ENCODE measurements at places on chromosomes 7 and 10. TPM values are rescaled to one million over a fixed set of nuclear protein-coding genes. Genes with fewer than 3 reads are reported as not detected.

Gene TMEM248
- 96.8 TPM for total RNA-seq

Gene FBXL13
- total RNA-seq, result 0.49 TPM

Gene NRAP
- not detected for total RNA-seq

Gene MYOZ1
- total RNA-seq, result not detected

Gene GIMAP1
- total RNA-seq, result 93.7 TPM

Gene AGR3
- not detected for total RNA-seq

Gene RAMP3
- not detected for total RNA-seq

Gene BEND7
- not detected for total RNA-seq

Gene NXPH1
- not detected for total RNA-seq

Gene CPA4
- not detected for total RNA-seq

Gene IPMK
- 6.1 TPM for total RNA-seq

Gene IRF5
- 7.2 TPM for total RNA-seq

Gene IFT22
- total RNA-seq, result 2.6 TPM

Gene FRA10AC1
- total RNA-seq, result 32.5 TPM

Gene FAM170B
- not detected for total RNA-seq

Gene UCMA
- total RNA-seq, result not detected

Gene LRRN3
- 41.5 TPM for total RNA-seq

Gene HOXA2
- not detected for total RNA-seq

Gene AKR1C8
- total RNA-seq, result 8.5 TPM

Gene ACSM6
- total RNA-seq, result not detected

Gene ZEB1
- 68.7 TPM for total RNA-seq

Gene WEE2
- not detected for total RNA-seq

Gene GDF2
- total RNA-seq, result not detected

Gene NANOS1
- 0.64 TPM for total RNA-seq

Gene TAX1BP1
- total RNA-seq, result 111 TPM

Gene POT1
- 23.5 TPM for total RNA-seq

Gene METTL2B
- 32.8 TPM for total RNA-seq

Gene HKDC1
- total RNA-seq, result 3.5 TPM

Gene DYDC2
- not detected for total RNA-seq

Gene MRC1
- total RNA-seq, result 2.3 TPM

Gene SPACDR
- total RNA-seq, result 4.6 TPM

Gene EFCAB10
- total RNA-seq, result not detected

Gene SCART1
- 11.2 TPM for total RNA-seq

Gene FKBP9
- total RNA-seq, result not detected

Gene SLC39A12
- not detected for total RNA-seq

Gene SYT15
- total RNA-seq, result 0.99 TPM

Gene ABCA13
- not detected for total RNA-seq

Gene CTTNBP2
- total RNA-seq, result not detected

Gene TMEM139
- total RNA-seq, result 1.8 TPM

Gene IFIT2
- 10.4 TPM for total RNA-seq

Gene MLXIPL
- total RNA-seq, result not detected

Gene LRRC4
- not detected for total RNA-seq

Gene ICA1
- 1.2 TPM for total RNA-seq

Gene HOXA7
- total RNA-seq, result not detected

Gene NUTM2E
- total RNA-seq, result 0.53 TPM

Gene ELMO1
- total RNA-seq, result 131 TPM

Gene MBL2
- not detected for total RNA-seq

Gene RNF32
- total RNA-seq, result 1.3 TPM

Gene ADRA2A
- not detected for total RNA-seq

Gene TUBAL3
- not detected for total RNA-seq

Gene WAC
- total RNA-seq, result 170 TPM

Data from CD4-positive, alpha-beta memory T cell (primary cell).